ENCODE measurements at places on chromosomes 11 and 22.
A peak's percentile ranks its signal among the peaks of the same experiment; 100 is the strongest.

DNA sequence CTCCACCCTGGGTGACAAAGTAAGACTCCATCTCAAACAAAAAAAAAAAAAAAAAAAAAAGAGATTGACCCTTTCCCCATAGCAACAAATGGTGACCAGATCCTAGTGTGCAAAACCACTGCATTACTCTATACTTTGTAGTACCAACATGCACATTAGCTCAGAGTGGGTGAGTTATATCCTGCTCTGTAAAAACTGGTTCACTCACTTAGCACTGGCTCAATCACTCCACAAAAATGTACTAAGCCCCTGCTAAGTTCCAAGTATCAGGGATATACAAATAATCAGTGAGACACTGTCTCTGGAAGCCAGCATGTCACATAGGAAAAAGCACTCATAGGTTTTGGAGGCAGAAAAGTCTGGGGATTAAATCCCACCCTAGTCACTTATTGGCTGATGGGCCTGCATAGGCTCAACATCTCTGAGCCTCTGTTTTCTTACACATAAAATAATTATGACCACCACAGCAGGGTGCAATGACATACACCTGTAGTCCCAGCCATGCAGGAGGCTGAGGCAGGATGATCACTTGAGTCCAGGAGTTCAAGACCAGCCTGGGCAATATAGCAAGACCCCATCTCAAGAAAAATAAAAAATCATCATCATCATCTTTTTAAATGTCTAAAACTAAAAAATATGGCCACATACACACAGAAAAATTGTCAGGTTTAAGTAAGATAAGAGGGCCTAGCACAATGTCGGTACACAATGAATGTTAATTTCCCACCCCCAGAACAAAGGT lies 11.9 kb downstream of the FAM168A start:
- no peak for DNase-seq

DNA sequence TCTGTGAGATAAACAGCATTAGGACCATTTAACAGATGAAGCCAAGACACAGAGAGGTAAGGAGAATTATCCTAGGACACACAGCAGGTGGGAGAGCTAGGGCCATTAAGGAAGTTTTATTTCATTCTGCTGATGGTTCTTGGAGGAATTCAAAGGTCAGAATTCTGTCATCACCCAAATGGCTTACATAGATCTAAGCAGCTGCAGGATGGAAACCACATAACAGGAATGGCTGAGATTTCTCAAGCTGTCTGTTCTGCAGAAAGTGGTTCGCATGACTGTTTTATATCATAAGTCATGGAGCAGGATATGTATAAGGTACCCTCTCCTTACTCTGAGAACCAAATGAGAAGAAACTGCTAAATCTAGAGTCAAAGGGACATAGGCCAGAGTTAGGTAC lies 163.2 kb upstream of the NARS2 start:
- DNase-seq: no peak

DNA sequence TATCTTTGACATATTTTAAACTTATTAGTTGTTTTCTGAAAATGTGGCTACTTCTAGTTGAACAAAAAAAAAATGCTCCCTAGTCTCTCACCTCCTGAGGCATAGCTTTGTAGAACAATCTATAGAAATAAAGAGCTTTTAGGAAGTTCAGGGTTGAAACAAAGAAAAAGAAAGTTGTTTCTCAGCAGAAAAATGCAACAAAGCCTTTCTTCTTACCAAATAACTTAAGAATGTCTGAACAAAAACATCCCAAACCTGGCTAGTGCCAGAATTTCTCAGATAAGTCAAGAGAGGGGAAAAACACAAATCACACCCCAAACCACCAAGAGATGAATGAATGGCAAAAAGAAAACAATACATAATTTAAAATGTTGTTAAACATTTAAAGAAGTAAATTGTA lies 114.1 kb downstream of the MAML2 start:
- no peak for DNase-seq

DNA sequence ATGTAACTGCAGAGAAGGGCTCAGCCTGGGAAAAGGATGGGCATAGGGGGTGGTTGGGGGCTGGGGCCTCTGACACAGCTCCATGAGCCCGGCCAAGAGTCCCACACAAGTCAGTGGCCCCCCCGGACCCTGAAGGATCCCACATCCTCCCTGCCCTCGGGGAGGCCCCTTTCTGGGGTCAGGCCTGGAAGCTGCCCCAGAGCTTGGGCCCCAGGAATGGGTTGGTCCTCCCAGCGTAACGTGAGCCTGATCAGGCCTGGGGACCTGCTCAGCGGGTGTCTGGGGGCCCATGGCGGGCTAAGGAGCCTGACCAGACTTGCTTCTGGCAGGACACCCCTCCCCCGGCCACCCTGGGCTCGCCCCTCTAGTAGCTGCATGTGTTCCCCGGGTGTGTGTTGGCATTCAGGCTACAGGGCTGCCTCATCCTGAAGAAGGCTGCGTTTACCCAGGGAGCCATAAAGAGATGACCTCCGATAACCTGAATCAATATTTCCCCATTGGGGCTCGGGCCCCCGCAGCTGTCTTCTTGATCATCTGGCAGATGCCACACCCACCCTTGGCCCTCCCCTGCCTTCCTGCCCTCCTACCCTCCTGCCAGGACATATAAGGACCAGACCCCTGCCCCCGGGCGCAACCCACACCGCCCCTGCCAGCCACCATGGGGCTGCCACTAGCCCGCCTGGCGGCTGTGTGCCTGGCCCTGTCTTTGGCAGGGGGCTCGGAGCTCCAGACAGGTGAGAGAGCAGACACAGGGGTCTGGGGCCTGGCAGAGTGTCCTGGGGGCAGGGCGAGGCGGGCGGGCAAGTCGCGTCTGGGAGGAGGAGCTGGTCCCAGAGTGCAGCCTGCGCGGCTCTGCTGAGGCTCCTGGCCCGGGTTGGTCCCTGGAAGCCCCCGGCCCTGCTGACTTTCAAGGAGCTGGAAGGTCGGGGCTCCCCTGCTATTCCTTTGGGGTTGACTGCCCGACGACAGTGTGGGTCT lies at the start of gene MUC2:
TSS of gene MUC2 (plus strand) at position 631 of the 978 bp plus-strand sequence.
- no peak for DNase-seq

DNA sequence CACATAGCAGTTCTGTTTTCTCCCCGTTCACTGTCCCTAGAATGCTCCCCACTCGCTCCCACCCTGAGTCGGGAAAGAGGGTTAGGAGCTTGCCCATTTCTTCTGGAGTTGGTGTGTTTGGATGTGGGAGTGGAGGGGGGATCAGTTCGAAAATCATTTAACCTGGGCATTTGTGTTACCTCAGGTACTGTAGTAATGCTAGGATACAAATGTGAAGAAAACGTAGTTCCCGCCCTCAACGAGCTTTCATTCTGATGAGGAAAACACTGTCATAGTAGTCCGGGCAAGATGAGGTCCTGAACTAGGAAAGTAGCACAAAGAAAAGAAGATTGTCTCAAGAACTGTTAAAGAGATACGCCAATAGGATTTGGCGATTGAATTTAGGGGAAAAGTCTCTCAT lies 539 bp downstream of the SDHD start:
- no peak for DNase-seq

DNA sequence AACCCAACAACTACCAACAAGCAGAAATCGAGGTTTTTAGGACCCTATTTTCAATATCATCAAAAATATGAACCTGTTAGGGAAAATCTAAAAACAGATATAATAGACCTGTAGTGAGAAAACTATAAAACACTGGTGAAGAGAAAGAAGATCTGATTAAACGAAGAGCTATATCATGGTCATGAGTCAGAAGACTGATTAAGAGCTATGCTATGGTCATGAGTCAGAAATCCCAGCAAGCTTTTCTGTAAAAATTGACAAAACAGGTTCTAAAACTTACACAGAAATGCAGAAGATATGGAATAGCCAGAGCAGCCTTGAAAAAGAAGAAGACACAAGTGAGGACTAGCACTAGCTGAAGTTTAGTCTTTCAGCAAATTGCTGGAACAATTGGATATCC lies 345.0 kb downstream of the TBC1D22A start:
- no peak for DNase-seq

DNA sequence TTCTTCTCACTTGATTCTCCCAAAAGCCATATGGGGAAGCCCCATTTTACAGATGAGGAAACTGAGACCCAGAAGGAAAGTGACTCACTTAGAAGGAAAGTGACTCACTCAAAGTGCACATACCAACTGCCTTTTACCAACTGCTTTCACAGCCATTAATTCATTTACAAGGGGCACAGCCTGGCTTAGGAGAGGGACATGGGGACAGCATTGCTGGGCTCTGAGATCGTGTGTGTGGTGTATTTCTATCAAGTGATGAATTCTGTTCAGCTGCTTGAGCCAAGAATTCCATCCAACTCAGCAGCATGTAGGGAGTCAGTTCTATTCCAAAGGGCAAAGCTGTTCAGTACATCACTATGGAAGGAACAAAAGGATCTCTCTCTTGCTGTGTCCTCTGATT lies 23.5 kb upstream of the PAK1 start:
- DNase-seq: no peak

DNA sequence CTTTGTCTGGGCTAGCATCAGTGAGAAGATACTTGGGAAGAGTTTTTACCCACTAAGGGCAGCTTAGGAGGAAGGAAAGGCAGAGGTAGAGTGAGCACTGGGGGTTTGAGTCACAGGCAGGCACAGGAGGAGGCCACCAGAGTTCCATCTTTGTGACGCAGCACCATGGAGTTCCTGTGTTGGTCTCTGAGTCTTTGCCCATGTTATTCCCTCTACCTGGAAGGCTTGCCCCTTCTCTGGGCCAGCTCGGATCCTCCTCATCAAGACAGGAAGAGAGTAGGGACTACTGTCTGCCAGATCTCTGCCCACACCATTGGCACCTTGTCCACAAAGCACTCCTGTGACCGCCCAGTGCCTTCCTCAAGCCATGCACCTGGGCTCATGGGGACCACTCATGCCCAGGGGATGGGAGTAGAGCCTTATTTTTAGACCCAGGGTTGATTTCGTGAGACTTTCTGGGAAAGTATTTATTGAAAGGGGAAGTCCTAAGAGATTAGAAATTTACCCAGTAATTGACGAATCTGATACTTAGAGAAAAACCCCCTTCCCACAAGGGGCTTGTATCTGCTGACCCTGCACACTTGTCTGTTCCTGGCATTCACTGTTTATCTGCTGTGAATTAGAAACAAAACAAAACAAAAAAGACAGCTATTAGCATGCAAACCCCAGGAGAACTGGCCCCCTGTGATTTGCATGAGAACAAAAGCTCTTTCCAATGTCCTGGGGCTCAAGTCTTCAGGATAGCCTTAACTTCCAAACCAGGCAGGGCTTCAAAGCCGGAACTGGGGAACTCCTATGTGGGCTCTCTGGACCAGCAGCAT lies 35.9 kb upstream of the MYEOV start:
- no peak for DNase-seq

GRCh38 chr11:68206211-68206610 lies 6.9 kb downstream of the KMT5B start:
- no peak for DNase-seq

- DNase-seq: peak; percentile 80
Measured at GRCh38 chr22:44684506-44685383, 17.3 kb upstream of the PRR5 start.

GRCh38 chr22:25777870-25778269 lies 35.9 kb downstream of the MYO18B start:
- DNase-seq: peak; percentile 8

DNA sequence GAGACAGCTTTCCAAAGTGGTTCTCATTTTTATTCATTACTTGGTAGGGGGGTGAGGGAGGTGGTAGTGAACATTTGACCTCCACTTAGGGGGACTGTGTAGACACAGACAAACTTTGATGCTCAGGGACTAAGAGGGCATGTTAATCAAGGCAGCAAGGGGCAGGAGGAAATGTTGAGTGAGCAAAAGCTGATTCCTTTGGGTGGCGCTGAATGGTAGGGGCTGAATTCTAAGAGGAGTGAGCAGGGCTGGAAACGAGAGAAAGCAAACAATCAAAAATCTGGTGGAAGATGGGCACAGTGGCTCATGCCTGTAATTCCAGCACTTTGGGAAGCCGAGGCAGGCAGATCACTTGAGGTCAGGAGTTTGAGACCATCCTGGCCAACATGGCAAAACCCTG lies 164.8 kb upstream of the BDNF start:
- no peak for DNase-seq

DNA sequence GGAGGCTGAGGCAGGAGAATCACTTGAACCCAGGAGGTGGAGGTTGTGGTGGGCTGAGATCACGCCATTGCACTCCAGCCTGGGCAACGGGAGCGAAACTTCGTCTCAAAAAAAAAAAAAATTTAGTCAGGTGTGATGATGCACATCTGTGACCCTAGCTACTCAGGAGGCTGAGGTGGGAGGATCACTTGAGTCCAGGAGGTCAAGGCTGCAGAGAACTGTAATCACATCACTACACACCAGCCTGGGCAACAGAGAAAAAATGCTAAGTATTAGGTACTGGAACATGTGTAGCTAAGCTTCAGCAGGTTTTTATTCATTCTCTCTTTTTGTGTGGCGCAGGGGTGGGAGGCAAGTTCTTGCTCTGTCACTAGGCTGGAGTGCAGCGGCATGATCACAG lies 64.2 kb upstream of the SLN start:
- no peak for DNase-seq

- DNase-seq: no peak
Measured at GRCh38 chr11:33861386-33861785, 30.5 kb downstream of the LMO2 start.

GRCh38 chr11:61061081-61061826 lies 41.0 kb upstream of the CD5 start:
- peak; percentile 76 for DNase-seq

- DNase-seq: no peak
Measured at GRCh38 chr11:75796091-75796435, 18.9 kb upstream of the UVRAG start.

Data from activated T-helper 1 cell treated with anti-CD3 and anti-CD28 coated beads, Interleukin-12 subunit alpha, Interleukin-12 subunit beta, Interleukin-2, Interleukin-4 antibody, amounts not matched to agents 30 ng/mL and 10 ng/mL and 1 ng/mL, durations not matched to agents 14 hours and 24 hours and 36 hours (primary cell).